ENCODE measurements at places on chromosomes 2 and 18.

- no peak for DNase-seq
Observed at GRCh38 chr18:48955830-48956261, 5.1 kb upstream of the SMAD7 start.

DNA sequence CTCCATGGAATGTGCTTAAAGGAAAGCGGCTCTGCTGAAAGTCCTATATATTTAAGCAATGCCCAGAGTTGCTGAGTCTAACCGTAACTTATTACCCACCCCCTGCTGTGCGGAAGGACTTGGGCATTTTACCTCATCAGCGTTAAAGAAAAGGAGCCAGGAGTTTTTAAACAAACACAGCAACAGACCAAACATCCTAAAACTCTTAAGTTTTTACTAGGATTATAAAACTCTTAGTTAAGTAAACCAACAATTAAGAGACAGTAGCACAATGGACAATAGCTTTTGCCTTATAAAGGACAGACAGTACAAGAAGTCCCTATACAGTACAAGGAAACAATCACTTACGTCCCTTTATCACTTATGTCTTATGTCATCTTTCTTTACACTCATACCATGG is 90.2 kb downstream of the ZNF521 start:
- DNase-seq = no peak

DNA sequence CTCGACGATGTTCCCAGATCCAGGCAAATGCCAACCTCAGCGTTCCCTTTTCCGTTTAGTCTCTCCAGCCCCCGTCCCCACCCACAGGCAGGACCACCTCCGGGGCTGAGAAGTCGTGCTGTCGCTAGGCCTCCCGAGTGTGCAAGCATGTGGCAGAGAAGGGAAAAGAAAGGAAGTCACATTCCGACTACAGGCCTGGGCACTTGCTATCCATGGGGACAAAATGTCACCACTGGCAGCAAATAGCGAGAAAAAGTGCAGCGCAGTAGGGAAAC is 420 bp downstream of the PIGN start:
- no peak for DNase-seq

- no peak for DNase-seq
Observed at GRCh38 chr2:168322325-168323007, 75.1 kb upstream of the STK39 start.

- DNase-seq = no peak
Observed at GRCh38 chr18:31049189-31049588, 6.6 kb upstream of the DSC3 start.

DNA sequence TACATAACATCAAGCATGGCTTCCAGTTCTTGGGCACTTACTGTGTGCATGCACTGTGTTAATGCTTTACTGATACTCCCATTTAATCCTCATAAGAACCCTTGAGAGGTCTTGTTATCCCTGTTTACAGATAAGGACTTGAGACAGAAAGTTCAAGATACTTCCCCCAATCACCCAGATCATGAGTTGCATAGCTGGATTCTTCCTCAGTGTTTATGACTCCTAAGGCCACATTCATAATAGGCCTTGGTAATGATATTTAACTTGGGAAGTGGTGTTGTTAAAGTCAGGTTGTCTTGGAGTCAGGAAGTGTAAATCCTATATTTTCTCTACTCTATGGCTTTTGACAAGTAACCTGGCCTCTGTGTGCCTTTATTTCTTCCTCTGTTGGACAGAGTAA is 22.7 kb downstream of the NOSTRIN start:
- no peak for DNase-seq

- no peak for DNase-seq
Observed at GRCh38 chr2:45119855-45120254, 110.6 kb upstream of the SIX2 start.

- no peak for DNase-seq
Observed at GRCh38 chr2:62586981-62587380, 81.0 kb upstream of the TMEM17 start.

DNA sequence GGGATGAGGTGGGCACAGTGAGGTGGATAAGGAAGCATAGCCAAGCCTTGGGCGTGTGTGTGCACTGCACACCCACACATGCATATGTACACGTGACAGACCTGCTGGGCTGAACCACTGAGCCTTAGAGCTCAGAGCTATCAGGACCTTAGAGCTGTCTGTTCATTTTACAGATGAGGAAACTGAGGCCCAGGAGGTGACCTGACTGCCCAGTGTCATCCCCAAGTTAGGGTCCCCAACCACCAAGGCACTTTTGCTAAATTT is 8.2 kb upstream of the SNED1 start:
- no peak for DNase-seq

DNA sequence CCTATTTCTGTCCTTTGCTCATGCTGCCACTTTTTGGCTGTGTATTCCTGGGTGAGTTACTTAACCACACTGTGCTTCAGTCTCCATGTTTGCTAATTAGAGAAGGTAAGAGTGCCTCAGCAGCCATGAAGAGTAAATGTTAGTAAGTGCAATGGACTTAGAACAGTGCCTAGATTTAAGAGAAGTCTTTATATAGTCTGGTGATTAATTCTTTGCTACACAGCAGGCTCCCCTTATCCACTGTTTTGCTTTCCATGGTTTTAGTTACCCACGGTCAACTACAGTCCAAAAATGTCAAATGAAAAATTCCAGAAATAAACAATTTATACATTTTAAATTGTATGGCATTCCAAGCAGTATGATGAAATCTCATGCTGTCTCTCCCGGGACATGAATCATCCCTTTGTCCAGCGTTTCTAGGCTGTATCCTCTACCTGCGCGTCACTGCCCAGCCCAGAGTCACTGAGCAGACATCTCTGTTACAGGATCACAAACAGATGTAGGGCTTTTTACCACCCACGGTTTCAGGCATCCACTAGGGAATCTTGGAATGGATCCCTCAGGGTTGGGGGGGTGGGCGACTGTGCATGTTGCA is 91.0 kb downstream of the CTIF start:
- no peak for DNase-seq

GRCh38 chr2:50221106-50221505 is 810.8 kb downstream of the NRXN1 start:
- DNase-seq = no peak

DNA sequence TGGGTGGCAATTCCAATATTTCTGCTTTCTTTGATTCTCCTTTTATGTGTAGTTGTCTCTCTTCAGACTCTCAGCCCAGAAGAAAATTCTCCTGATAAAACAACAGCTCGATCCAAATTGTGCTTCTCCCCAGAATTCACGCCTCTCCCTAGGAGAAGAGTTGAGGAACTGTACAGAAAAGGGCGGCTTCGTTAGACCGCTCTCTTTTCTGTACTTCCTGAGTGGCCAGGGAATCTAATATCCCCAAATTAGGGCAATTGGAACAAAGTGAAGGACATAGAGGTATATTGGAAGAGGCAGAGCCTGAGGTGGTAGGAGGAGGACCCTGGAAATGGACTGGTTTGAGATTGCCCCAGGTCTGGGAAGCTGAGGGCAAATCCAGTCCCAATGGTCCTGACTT is 5.6 kb downstream of the ADCYAP1 start:
- no peak for DNase-seq

Measured in CD14-positive monocyte (primary cell).